HFF-Myc (cell line): ENCODE measurements at places on chromosomes 16 and 17.

DNA sequence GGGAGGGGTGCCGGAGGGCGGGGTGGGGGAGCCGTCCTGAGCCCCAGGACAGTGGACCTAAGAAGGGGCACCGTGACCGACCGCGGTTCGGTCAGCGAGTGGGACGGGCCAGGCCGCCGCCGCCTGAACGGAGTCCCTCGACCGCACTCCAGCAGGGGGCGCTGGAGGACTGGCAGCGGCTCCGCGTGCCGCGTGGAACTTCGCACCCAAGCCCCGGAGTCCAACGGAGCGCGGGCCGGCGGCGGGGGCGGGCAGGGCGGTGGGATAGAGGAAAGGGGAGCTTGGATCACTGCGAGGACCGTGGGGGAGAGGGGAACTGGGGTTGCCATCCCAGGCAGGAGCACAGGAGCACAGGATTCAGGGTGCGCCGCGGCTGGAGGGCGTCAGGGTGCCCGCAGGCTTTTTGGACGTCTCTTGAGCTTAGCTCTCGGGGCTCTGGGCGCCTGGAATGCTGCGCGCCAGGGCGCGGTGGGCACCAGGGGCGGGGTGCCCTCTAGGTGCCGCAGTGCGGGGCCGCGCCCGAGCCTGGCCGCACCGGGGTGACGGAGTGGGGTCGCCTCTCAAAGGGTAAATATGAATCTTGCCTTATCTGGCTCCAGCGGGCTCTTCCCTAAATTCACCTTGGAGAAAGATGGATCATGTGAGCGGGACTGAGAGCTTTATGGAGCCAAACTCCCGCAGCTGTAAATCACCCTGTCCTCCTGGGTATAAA lies 379 bp upstream of the OTOP2 start:
- DNase-seq = no peak

GRCh38 chr17:74011966-74012365 lies 191.5 kb upstream of the RPL38 start:
- DNase-seq = no peak

DNA sequence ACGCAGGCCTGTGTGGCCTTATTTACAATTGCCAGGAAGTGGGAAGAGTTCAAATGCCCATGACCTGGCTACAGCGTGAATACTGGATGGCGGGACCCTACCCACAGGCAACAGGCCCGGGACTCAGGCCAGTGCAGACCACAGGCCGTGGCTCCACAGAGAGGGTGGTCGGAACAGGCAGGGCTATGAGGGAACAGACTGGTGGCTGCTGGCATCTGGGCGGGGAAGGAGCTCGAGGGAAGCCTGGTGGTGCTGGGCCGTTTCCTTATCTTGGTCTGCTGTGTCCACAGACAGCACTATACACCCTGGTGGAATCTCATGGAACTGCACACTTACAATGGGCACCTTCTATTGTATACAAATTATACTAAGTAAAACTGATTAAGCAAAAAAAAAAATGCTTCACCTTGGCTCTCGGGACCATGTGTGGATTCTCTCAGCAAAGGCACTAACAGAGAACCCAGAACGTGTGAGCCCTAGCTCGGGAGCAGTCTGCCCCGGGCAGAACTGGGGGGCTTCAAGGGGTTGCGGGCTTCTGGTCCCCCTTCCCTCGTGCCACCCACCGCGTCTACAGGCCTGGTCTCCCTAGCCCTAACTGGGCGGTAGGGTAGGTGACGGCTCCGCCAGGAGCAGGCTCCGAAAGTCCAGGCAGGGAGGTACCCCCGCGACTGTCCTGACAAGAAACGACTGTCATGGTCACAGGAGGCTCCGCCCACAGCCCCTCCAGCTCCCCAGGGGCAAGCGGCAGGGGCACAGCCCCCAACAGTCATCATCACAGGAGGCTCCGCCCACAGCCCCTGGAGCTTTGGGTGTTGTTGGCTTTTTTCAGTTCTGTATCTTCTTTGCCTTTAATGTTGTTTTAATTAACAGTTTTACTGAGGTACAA lies 21.8 kb downstream of the CEP131 start:
- DNase-seq = peak; percentile 48

DNA sequence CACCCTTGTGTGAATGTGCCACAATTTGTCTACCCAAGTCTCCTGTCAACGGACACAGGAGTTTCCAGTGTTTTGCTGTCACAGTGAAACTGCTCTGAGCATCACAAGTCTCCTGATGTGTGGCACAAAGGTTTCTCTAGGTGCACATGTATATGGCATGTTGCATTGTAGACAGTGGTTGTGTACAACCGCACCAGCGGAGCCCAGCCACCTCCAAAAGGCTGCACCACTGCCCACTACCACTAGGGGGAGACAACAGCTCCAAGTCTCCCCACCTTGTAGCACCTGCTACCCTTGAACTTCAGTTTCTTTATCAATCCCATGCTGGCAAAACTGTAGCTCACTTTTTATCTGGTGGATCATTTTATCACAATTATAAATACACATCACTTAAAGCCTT lies 95.5 kb upstream of the ZNF469 start:
- DNase-seq = no peak

DNA sequence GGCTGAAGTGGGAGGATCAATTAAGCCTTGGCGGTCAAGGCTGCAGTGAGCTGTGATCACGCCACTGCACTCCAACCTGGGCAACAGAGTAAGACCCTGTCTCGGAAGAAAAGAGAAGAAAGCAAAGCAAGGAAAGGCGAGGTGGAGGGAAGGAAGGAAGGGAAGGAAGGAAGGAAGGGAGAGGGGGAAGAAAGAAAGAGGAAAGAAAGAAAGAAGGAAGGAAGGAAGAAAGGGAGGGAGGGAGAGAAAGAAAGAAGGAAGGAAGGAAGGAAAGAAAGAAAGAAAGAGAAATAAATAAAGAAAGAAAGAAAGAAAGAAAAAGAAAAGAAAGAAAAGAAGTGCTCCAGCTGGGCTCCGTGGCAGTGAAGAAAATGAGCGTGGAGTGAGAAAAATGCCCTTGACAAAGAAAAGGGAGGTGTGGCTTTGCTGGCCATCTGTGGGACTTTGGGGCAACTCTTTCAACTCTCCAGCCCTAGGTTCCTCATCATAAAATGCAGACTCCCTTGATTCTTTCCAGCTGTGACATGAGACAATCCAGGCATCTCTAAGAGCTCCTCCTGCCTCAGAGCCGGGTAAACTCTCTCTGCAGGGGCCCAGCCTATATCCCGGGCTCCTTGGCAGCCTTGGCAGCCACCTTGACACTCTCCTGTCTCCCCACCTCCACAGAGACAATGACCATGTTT lies 2.4 kb downstream of the GSDMA start:
- no peak for DNase-seq

DNA sequence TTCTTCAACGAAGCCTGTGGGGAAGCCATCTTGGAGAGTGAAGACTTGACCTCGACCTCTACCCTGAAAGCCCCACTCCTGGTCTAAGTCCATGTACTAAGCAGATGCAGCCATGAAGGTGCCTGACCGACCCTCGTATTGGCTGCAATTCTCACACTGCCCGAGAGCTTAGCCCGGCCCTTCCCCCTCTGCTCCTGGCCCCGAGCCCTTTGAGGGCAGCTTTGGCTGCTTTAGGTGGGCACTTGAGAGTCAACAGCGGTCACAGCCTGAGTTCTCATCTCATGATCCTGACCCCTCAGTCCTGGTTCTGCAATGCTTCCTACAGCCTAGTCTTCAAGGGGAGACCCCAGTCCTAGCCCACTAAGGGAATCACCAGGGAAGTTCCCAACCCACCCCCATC lies 35.9 kb downstream of the SRL start:
- DNase-seq = no peak

- DNase-seq = no peak
These were observed 72.6 kb downstream of the CLEC16A start for GRCh38 chr16:11016993-11017392.

- DNase-seq = no peak
These were observed 2.6 kb downstream of the PARD6A start for GRCh38 chr16:67663151-67663876.

DNA sequence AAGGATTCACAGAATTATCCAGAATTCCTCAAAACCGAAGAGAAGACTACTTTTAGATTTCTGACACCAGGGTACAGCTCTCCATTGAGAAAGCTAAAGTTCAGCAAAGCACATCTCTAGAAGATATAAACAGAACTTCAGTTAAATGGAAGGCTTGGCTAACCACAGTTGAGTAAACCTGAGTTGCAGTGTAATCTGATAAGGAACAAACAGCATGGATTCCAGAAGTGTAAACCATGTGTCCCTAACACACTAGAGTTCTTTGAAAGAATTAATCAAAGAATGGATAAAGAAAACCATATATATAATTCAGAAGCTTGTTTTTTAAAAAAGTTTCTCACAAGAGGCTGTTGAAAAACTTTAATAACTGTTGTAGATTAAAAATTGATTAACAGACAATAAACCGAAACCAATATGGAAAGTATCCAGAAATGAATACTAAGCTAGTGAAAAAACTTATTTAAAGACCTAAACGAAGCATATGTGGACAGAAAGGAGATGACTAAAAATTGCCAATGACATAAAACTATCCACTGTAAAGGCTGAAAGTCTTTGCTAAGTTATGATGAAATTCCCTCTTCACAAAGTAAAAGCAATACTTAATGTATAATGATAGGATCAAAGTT lies 4.3 kb downstream of the RNF43 start:
- DNase-seq = no peak

DNA sequence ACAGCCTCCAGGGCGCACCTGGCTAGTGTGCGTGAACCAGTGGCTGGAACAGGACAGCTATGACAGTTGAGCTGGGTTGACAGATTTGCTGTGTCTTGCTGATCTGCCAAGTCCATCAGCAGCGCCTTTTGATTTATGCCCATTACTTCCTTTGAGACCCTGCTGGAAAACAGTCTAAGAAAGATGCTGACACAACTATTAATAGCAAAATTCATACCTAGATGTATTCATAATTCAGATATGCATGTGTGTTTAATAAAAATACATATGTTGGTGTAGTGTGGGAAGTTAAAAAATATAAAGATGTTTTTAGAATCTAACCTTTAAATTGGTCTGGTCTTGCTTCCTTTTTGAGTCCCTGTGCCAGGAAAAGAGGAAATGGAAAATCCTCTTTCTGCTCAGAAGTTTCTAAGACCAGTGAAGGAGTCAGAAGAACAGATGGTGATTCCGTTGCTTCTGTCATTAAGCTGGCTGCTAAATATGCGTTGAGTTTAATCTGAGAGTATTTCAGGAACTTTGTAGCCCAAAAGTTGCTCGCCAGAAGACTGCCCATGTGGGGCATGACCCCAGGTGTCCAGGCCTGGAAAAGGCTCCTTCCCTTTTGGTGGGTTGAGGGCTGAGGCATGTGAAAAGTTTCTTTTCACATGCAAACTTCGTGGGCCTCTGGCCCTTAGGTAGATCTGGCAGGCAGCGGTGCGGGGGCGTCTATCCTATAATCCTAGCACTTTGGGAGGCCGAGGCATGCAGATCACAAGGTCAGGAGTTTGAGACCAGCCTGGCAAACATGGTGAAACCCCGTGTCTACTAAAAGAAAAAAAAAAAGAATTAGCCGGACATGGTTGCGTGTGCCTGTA lies 40.0 kb upstream of the ENDOV start:
- DNase-seq = no peak

GRCh38 chr17:76538281-76538931 lies 897 bp upstream of the CYGB start:
- no peak for DNase-seq

GRCh38 chr17:79006794-79007503 lies 2.6 kb downstream of the CANT1 start:
- DNase-seq = no peak

DNA sequence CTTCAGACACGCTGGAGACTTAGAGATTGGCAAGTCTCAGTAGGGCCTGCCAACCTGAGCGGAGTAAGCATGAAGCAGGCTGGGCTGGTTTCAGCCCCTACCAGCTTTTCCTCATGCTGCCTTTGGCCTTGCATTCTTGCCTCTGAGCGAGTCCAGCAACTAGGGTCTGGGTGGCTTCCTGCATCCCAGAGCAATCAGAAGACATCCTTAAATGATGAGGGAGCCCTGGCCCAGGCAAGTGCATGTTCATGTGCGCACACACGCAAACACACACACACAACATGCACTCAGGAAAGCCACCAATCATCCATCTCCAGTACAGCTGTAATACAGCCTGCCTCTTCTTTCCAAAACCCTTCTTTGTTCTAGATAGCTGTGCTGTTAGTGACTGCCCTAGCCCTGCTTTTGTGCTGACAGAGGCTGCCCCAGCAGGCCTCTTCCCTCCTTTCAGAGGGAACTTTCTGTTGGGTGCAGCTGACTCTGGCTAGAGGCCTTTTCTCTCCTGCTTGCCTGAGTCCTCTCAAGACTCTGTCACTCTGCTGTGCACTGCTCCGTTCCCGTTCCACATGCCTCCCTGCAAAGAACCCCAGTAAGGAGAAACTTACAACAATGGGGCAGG lies 30.7 kb upstream of the TBX2 start:
- DNase-seq = no peak

- no peak for DNase-seq
These were observed 10.5 kb downstream of the TBC1D16 start for GRCh38 chr17:80025140-80025539.

- DNase-seq = no peak
These were observed 724 bp downstream of the UBE2I start for GRCh38 chr16:1309888-1310831.

- DNase-seq = no peak
These were observed 110.2 kb upstream of the NLRP1 start for GRCh38 chr17:5694551-5694950.

DNA sequence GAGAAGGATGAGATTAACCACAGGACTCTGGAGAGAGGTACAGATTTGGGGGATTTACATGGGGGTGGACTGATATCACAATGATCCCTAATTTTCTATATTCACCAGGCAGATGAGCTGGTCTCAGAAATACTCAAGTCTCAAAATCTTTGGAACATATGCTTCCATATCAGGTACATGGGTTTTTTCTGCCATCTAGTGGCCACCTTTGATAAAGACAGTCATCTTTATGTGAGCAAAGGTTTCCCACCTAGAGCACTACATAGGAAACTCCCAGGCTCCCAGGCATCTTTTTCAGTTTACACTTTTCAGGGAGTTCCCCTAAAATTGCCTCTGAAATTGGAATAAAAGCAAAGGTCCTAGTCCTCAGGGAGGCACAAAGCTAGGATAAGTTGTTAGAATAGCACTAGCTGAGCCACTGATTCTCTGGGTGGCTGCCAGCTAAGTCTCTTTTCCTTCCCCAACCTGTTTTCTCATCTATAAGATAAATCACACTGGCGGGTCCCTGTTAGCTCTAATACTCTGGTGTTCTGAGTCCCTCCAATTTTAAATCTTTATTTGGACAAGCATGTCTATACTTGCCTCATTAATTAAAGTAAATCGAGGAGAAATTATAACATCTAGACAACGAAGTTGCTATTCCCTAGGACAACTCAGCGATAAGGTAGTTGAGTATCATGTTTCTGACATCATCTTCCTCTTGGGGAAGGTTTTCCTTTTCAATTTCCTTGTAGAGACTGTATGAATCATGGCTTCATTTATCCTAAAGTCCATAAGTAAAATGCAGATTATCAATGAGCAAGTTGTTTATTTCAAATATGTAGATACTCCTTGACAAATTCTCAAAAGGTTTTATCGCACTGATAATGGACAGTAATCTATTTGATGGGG lies 19.0 kb upstream of the MON1B start:
- DNase-seq = peak; percentile 41

DNA sequence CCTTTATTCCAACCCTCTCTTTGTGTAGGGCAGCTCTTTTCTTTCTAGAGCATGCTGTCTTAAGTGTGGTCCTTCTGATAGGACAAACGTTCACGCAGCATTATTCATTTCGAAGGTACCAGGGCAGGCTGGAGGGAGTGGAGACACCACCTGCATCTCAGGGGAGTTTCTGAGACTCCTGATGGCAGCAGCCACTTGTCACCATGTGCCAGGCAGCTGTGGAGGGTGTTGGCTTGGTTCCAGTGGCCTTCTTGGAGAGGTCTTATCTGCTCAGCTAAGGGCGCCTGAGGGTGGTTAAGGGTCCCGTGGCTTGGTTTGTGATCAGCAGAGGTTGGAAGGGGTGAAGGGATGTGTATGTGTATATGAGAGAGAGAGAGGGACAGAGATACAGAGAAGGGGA lies 257.1 kb upstream of the EEF2KMT start:
- DNase-seq = no peak
